ENCODE measurements at places on chromosomes 7 and 10.

- DNase-seq, result no peak
- no peaks in the 10 kb centered on the region for H3K36me3 ChIP-seq
- no peak overlapping the region for H3K27ac ChIP-seq
Observed at GRCh38 chr10:123901621-123902020, 10.0 kb upstream of the CPXM2 start.

GRCh38 chr10:13860886-13861285, 274.1 kb downstream of the PRPF18 start:
- no peak overlapping the region for H3K27ac ChIP-seq
- no peaks in the 10 kb centered on the region for H3K27me3 ChIP-seq
- DNase-seq, result no peak
- no peaks in the 10 kb centered on the region for H3K36me3 ChIP-seq

GRCh38 chr7:114723308-114723707, 198.6 kb upstream of the MDFIC start:
- H3K4me3 ChIP-seq, result no peak overlapping the region
- no peaks in the 10 kb centered on the region for H3K4me1 ChIP-seq
- no peak overlapping the region for H3K27ac ChIP-seq

- H3K4me1 ChIP-seq, result no peaks in the 10 kb centered on the region
- H3K36me3 ChIP-seq, result no peaks in the 10 kb centered on the region
- H3K27ac ChIP-seq, result no peak overlapping the region
- DNase-seq, result no peak
- no peak overlapping the region for H3K4me3 ChIP-seq
- H3K27me3 ChIP-seq, result no peaks in the 10 kb centered on the region
Observed at GRCh38 chr7:91465595-91466061, 201.4 kb downstream of the FZD1 start.

DNA sequence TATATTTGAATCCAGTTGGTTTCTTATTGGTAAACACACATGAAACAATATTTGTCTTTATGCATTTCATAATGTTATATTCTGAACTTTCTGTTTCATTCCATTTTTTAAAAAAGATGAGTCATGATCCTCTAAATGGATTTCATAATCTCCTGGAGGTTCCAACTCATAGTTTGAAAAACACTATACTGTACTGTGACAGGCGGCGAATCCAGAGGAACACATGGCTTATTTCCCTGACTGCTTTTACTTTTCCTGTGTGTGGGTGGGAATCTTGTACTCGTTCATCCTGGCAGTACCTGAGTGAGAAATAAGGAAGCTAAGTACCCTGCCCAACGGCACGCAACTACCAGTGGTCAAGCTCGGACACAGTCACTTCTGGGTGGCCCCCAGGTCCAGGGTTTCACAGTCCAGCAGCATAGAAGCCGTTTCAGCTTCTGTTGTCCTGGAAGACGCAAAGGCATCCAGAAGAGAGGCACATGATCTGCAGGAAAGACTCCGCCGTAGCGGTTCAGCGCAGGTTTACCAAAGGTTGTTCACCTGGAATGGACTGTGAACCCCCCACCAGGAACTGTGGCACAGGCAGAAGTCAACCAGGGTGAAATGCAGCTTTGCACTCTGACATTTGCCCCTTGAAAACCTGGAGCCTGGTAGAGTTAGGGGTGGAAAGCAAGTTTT, 117.7 kb downstream of the CCNY start:
- no peaks in the 10 kb centered on the region for H3K36me3 ChIP-seq
- H3K27ac ChIP-seq, result no peak overlapping the region
- no peaks in the 10 kb centered on the region for H3K27me3 ChIP-seq
- peaks cover 75% of the 10 kb centered on the region for H3K4me1 ChIP-seq

DNA sequence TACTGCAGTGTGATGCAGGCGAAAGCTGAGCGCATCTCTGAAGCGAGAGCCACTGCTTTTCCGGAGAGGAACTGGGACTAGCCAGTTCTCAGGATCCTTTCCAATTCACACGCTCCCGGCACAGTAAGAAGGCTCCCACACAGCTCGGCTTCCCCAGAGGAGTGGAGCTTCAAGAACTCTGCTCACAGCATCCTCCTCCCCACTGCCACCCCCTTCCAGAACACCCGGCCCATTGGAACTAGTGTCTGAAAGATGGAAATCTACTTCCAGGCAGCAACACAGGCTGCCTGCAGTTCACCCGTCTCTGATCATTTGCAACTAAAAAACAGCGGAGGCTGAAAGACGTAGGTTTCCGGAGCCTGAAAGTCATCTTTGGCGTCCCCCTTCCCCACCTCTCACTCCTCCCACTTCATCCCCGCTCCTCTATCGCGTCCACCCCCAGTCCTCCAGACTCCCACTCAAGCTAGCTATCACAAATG, at the start of gene DGKB:
TSS of gene DGKB (minus strand) at position 163 of the 479 bp plus-strand sequence.
- H3K27ac ChIP-seq, result no peak within 1 kb of the TSS
- H3K4me1 ChIP-seq, result no peaks in the 10 kb centered on the region
- no peak for DNase-seq
- H3K4me3 ChIP-seq, result no peak within 1 kb of the TSS
- H3K36me3 ChIP-seq, result no peaks in the 10 kb centered on the region

- no peak for DNase-seq
- no peaks in the 10 kb centered on the region for H3K4me1 ChIP-seq
- H3K27me3 ChIP-seq, result no peaks in the 10 kb centered on the region
- H3K27ac ChIP-seq, result no peak overlapping the region
Observed at GRCh38 chr10:114684822-114685209, 26.7 kb upstream of the ABLIM1 start.

GRCh38 chr10:16746856-16747255, 70.4 kb downstream of the RSU1 start:
- H3K4me1 ChIP-seq, result no peaks in the 10 kb centered on the region
- DNase-seq, result no peak
- peaks cover 3% of the 10 kb centered on the region for H3K36me3 ChIP-seq
- no peaks in the 10 kb centered on the region for H3K27me3 ChIP-seq

GRCh38 chr7:93883078-93883916, 7.3 kb downstream of the TFPI2 start:
- H3K4me3 ChIP-seq, result no peak overlapping the region
- no peak for DNase-seq
- no peak overlapping the region for H3K27ac ChIP-seq
- no peaks in the 10 kb centered on the region for H3K36me3 ChIP-seq
- no peaks in the 10 kb centered on the region for H3K4me1 ChIP-seq
- H3K27me3 ChIP-seq, result no peaks in the 10 kb centered on the region

DNA sequence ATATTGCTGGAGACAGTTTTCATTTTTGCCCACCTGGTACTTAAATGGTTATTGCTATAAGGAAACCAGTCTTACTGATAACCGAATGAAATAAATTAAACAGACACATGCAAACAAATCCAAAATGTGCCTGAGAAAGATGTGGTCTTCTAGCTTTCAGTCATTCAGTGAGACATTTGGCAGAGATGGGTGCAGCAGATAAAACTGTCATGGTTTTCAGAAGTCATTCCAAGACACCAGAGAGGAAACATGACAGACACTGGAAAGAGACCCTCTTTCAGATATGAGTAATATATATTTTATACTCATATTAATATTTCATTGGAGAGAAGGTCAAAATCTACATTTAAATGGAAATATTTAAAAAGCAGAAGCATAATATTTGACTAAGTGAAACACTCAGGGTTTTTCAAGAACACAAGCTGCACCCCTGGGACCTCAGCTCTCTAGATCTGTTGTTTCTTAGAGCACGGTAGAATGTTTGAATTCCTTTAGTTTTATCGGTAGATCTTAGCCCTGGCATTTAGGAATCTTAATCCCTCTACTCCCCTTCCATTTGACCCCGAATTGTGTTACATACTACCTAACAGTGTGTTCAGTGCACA, 246.1 kb downstream of the AUTS2 start:
- H3K4me1 ChIP-seq, result no peaks in the 10 kb centered on the region
- no peak overlapping the region for H3K4me3 ChIP-seq
- DNase-seq, result no peak

GRCh38 chr10:28677888-28678686, 766 bp downstream of the BAMBI start:
- peaks cover 26% of the 10 kb centered on the region for H3K4me1 ChIP-seq
- peak; percentile 21 for DNase-seq
- H3K27me3 ChIP-seq, result peaks cover 20% of the 10 kb centered on the region
- H3K4me3 ChIP-seq, result peak overlapping the region; percentile 45
- H3K27ac ChIP-seq, result no peak overlapping the region
- no peaks in the 10 kb centered on the region for H3K36me3 ChIP-seq
